ENCODE measurements at places on chromosomes 2 and 18.

DNA sequence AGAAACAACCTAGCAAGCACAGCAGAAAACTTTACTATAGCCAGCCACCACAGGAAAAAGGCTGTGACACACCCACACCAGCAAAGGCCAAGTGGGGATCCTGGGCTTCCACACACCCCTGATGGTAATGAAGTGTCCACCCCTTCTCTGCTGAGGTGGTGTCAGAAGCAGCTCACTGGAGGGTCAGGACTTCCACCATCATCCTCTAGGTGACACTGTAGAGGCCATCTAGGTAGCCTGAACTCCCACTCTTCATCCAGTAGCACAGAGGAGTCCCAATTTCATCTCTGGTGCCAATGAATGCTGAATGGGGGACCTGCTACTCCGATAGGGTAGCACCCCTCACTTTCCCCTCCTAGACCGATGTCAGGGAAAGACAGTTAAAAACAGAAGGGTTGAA, 1544.4 kb downstream of the LRP1B start:
- DNase-seq, result no peak

GRCh38 chr18:32010124-32010721, 8.4 kb upstream of the RNF125 start:
- DNase-seq, result no peak

GRCh38 chr2:44680983-44681531, 260.4 kb upstream of the SIX3 start:
- DNase-seq, result no peak

- no peak for DNase-seq
Measured at GRCh38 chr2:147051248-147051647, 793.6 kb upstream of the ACVR2A start.

GRCh38 chr18:31064130-31064529, 21.6 kb upstream of the DSC3 start:
- DNase-seq, result no peak

GRCh38 chr2:127034051-127034450, 72.9 kb downstream of the BIN1 start:
- DNase-seq, result no peak

DNA sequence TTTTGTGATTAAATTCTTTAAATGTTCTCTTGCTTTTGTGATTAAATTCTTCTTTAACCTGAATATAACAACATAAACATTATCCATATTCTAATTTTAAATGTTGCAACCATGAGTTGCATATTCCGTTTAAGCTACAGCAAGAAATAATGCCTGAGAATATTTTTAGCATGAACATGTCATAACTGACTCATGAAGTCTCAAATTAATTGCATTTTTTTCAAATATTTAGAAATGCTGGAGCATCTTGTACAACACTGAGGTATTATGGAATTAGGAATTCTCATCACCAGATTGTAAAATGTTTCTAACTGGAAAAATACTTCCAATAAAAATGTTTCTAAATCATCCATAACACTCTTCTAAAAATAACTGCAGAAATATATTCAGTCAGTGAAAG, 14.7 kb downstream of the ROCK2 start:
- DNase-seq, result no peak

GRCh38 chr2:177717831-177718618, 325.5 kb downstream of the AGPS start:
- DNase-seq, result no peak

GRCh38 chr2:131016826-131017741, 76.2 kb downstream of the FAM168B start:
- no peak for DNase-seq

DNA sequence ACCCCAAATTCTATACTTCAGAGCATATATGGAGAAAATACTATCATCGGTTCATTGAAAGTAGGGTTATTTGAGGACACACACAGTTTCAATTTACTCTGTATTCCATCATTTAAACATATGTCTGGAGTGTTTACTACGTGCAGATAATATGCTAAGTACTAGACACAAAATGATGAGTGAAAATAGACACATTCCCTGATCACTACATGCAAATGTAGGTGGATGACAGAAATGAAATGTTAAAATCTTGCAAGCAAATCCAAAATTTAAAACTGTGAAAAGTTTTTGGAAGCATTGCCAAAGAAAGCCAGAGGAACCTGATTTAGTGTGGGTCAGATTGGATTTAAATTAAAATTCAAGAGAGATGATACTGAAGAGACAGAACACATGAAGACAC, 1106.6 kb downstream of the CBLN2 start:
- DNase-seq, result no peak

GRCh38 chr2:143422681-143423080, 293.5 kb downstream of the ARHGAP15 start:
- DNase-seq, result no peak

- no peak for DNase-seq
Measured at GRCh38 chr2:26172189-26172870, 558 bp upstream of the GAREM2 start.

DNA sequence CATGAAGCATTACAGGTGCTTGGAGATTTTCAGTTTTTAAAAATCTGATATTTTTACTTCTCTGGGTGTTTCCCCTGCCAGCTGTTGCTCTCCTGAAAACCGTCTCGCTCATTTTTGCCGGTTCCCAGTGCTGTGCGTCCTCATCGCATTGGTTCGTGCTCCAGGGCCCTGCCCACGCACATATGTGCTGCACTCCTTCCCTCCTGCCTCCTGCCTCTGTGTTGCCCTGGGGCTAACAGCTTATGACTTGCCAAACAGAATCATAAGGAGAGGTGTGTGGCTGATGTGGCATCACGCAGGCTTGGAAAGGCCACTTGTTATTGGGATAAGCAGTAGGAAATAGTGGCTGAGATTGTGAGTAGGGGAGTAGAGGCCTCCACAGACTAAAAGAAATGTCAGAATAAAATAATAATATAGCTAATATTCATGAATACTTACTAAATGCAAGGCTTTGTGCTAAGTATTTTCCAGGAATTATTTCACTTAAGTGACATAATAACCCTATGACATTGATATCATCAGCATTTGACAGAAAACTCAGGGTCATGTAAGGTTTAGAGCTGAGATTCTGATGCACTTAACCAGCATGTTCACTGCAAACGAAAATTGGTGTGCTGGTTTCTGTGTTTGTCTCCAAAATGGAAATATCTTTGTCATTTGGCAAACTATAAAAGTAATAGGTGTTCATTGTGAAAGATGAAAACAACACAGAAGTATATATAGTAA, 53.5 kb downstream of the SLC4A1AP start:
- DNase-seq, result no peak

- DNase-seq, result no peak
Measured at GRCh38 chr18:14093307-14093915, 38.8 kb downstream of the ZNF519 start.

DNA sequence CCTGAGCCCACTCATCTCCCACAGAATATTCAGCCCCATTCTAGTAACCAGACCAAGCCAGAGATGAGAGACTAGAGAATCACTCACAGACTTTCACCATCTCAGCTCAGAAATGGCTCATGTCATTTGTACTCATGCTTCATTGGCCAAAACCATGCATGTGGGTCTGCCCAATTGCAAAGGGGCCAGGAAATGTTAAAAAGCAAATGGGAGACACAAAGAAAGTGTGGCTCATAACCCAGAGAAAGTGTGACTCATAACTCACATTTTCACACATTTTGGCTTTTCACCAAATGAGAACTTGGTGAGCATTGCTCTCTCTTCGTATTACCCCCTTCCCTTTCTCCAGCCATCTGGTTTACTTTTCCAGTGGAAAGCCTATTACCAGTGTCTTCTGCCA, 66.2 kb downstream of the MDH1 start:
- DNase-seq, result no peak

Data from stimulated activated CD8-positive, alpha-beta memory T cell treated with anti-CD3 and anti-CD28 coated beads, Interleukin-4, amount 100 ng/mL, for 4 hours (primary cell).